ENCODE measurements at places on chromosomes 7 and 10.

DNA sequence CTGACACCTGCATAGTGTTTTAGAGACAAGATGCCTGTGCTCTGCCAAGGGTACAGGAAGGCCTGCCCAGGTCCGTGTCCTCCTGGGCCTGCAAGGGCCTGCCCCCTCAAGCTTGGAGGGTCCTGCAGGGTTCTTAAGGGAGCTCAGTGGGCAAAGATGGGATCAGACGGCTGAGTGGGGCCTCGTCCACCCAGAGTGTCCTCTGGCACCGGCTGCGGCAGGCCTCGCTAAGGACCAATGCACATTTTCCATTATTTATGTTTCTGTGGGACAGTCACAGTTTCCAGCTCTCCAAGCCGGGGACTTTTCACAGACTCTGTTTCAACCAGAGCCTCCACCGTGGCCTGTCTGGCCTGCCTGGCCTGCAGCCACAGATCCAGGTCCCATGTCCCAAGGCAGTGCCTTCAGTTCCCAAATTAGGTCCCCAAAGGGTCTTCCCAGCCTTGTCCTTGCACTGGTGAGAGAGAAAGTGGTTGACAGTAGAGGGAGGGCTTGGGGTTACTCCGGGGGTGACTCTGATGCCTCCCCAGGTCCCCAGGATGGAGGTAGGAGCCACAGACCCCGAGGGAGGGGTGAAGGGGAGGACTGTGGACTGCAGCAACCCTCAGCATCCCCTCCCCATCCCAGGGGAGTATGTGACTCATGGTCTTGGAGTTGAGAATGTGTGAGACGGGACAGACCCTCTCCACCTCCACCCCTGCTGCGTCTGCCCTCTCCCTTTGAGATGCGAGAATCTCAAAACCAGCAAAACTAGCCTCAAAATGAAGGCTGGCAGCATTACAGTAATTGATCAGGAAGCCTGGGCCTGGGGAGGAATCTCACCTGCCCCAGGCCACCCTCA is 14.8 kb downstream of the MYL10 start:
- no peak for DNase-seq

GRCh38 chr10:22705527-22705926 is 8.9 kb downstream of the PIP4K2A start:
- DNase-seq: no peak

GRCh38 chr7:45112648-45113047 is 1.2 kb upstream of the TBRG4 start:
- no peak for DNase-seq

- no peak for DNase-seq
Measured at GRCh38 chr10:48651839-48652238, 32.8 kb upstream of the WDFY4 start.

GRCh38 chr10:102246261-102246660 is 929 bp downstream of the GBF1 start:
- DNase-seq: no peak

DNA sequence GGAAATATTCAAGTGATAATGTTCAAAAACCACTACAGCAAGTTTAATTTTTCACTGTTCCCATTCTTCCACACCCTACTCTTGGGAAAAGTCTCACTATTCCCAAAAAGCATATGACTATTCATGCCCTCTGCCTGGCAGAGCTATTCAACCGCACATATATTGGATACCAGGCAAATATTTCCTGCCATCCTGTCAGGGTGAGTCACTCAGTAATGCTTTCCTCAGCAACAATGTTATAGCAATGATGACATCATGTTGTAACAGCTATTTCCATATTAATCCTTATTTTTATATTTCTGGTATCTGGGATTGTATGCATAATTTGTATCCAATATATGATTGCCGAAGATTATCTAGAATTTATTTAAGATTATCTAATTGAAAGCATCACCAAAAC is 114.0 kb upstream of the PLXDC2 start:
- DNase-seq: no peak

DNA sequence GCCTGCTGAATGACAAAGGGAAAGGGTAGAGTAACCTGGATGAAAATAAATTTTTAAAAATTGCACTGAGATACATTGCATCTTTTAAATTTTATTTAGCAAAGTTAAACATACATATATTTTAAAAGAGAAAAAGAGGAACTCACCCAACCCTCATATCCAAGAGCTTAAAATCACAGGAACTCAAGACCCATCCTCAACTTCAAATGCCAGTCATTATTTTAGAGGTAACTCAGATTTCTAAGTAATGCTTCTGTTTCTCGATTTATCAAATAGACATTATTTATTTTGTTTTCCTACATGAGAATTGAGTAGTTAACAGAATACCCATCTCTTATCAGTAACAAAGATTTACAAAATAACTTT is 32.4 kb upstream of the KMT2E start:
- no peak for DNase-seq

GRCh38 chr10:57983281-57983791 is 284.4 kb downstream of the IPMK start:
- DNase-seq: no peak

- DNase-seq: no peak
Measured at GRCh38 chr10:71999360-72000072, 35.3 kb downstream of the CHST3 start.

DNA sequence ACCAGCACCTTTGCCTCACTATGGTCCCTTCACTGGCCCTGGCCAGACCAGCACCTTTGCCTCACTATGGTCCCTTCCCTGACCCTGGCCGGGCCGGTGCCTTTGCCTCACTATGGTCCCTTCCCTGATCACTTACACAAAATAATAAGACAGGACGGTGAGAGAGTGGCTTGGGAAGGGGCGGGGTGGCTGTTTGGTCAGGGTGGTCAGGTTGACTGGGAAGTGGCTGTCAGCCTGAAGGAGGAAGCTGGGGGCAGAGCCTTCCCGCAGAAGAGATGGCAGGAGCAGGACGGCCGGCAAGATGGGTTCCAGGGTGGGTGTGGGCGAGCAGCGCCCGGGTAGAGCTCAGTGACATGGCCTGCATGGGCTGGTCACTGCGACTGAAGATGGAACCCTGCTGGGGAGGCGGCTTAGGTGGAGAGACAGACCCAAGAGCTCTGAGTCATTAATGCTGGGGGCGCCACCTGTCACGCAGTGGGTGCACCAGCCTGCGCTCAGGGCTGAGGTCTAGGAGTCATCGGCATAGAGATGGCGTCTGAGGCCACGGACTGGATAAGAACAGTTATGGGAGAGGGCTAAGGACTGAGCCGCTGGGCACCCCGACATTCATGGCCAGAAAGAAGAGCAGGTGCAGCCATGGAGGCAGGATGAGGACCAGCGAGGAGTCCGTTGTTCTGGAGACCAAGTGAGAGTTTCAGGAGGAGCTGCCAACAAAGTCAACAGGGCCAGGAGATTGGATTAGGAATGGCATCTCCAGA is 91.8 kb downstream of the CHST15 start:
- no peak for DNase-seq

DNA sequence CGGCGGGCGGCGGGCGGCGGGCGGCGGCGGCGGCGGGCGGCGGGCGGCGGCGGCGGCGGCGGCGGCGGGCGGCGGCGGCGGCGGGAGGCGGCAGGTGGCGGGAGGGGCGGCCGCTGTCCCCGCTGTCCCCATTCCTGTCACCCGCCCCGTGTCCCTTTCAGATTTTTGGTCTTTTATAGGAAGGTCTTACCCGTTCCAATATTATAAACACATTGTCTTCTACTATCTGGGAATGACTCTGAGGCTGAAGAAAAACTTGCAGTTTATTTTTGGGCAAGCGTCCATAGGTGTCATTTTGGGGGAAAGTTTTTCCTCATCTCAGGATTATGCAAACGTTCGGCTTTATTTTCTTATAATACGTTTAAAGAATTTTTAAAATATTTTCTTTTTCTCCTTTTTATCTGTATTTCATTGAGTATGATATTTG is 578 bp downstream of the ZNF713 start:
- no peak for DNase-seq

- no peak for DNase-seq
Measured at GRCh38 chr7:148182264-148182663, 408.3 kb upstream of the C7orf33 start.

DNA sequence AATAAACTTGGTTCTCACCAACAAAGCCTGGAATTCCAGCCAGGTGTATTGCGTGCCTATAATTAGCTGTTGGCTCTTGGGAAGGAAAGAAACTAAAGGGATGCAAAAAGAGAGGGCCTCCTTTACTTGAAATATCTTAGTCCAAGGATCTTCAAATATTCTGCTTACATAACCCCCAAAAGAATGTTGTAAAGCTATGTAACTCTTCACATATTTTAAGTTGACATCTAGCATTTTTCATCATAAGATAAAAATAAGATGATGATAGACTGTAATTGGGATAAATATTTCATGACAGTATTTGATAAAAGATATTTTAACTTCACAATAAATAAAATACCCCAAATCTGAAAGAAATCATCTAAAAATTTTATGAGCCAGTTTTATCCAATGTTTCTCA is 52.5 kb upstream of the SEPTIN7 start:
- no peak for DNase-seq

DNA sequence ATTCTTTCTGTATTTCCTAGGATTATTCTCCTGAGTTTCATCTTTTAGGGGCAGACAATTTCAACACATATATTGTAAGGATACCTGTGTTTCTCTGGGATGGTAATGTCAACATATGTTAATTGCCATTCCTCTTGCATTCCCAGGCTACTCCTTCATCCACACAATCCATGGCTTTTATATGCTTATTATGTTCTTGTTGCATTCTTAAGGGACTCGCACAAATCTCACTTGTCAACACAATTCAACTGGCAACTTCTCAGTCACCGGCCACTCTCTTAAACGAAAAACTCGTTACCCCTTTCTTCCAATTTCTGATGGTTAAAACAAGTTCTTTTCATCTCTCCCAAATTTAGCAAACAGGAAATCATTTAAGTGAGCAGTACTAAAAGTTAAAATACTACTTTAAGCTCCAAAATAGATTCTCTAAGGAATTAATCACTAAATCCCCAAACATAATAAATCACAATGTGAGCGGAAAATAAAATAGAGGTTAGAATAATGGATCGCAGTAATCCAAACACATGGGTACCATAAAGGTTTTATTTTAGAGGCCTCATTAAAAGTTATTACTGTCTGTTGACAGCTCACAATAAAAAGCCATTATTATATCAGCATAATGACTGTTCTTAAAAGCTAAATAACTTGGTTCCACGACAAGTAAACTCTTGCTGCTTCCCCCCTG is 223.2 kb downstream of the ELMO1 start:
- no peak for DNase-seq

DNA sequence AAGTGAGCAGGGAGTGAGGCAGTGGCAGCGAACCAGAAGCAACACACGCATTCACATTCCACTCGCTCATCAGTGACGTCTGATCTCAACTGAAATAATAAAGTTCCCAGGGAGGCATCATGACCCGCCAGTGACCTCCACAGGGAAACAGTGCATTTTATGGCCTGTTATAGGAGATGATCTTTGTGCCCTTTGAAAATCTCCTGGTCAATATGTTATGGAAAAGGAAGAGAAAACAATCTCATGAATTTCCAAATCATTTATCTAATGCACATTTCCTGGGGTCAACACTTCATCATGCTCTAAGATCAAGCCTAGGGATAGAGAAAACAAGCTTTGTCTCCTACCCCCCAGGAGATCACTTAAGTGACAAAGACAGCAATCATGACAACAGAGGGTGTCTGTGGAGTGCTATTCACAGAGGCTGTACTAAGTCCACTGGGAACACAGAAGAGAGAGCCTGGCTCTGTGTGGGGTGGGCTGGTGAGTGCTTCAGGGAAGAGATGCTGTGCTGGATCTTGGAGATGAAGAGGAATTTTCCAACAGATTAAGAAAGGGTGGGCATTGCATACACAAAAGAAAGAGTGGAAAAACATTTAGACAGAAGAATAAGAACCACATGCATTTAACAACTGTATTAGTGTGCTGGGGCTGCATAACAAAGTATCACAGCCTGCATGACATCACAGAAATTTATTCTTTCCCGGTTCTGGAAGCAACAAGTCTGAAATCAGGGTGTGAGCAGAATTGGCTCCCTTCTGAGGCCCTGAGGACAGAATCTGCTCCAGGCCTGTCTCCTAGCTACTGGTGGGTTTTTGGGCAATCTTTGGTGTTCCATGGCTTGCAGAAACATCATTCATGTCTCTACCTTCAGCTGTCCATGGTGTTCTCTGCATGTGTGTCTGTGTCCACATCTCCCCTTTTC is 613.9 kb upstream of the IGFBP3 start:
- no peak for DNase-seq

GRCh38 chr7:142789441-142789840 is 18.7 kb downstream of the PRSS2 start:
- DNase-seq: no peak

DNA sequence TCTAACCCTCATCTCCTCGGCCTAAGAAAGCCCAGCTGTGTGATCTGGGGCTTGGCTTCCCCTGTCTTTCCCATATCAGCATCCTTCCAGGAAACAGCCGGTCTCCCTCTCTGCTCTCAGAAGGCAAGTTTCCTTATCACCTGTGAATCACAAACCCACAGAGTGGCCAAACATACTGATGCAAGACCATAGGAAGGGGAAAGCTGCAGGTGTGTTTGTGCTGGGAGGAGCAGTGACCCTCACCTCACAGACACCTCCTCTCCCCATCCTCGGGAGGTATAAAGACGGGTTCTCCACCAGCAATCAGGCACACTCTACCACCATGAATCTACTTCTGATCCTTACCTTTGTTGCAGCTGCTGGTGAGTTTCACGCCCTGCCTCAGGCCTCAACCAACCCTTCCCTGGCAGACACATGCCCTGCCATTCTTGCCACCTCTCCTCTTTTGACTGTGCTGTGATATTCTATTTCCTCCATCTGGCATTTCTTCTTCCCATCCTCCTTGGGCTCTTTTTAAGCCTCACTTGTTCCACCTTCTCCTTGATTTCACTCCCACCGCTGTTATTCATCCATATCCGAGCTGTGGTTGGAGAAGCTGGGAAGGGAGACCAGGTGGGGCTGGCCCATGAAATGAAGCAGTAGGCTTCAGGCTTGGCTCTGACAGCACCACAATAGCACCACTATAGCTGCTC is at the start of gene PRSS2:
TSS of gene PRSS2 (plus strand) at position 310 of the 692 bp plus-strand sequence. CDS start at position 323, 13 bp downstream.
- DNase-seq: no peak

DNA sequence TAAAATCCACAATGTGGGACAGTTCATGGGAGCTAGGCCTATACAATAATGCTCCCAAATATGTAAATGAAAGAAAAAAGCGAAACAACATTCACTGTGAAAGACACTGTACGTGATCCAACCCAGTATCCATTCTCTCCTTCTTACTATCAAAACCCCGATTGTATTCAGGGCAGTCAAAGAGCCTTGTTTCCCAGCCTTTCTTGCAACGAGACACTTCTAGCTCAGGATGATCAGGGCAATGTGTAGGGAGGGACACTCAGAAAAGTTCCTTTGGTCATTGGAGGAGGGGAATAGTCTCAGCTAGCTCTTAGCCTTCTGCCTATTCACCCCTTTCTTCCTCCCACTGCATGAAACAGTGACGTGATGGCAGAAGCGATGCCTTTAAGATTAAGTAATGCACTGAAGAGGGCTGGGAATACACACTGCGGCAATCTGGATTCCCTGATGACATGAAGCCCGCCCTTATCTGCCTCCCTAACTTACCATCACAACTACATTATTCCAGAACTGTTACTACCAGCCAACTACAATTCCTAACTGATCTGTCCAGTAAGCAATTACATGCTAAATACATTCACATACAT is 27.3 kb downstream of the UBE2H start:
- DNase-seq: no peak

All from stimulated activated CD8-positive, alpha-beta memory T cell treated with anti-CD3 and anti-CD28 coated beads, Interleukin-4, amount 100 ng/mL, for 1 hour (primary cell).